H9 (cell line): ENCODE measurements at places on chromosomes 6 and 20. TPM values are rescaled to one million over a fixed set of nuclear protein-coding genes. Genes with fewer than 3 reads are reported as not detected.
A peak's percentile ranks its signal among the peaks of the same experiment; 100 is the strongest.

- H3K27me3 ChIP-seq: no peaks in the 10 kb centered on the region
- H3K27ac ChIP-seq: no peak overlapping the region
- H3K4me3 ChIP-seq: no peak overlapping the region
- no peak for DNase-seq
- H3K4me1 ChIP-seq: no peaks in the 10 kb centered on the region
These were observed 122.1 kb downstream of the LRRC1 start for GRCh38 chr6:53916804-53917463.

GRCh38 chr6:52157301-52157941, 28.8 kb upstream of the IL17A start:
- H3K36me3 ChIP-seq: peaks cover 17% of the 10 kb centered on the region
- no peak overlapping the region for H3K27ac ChIP-seq

DNA sequence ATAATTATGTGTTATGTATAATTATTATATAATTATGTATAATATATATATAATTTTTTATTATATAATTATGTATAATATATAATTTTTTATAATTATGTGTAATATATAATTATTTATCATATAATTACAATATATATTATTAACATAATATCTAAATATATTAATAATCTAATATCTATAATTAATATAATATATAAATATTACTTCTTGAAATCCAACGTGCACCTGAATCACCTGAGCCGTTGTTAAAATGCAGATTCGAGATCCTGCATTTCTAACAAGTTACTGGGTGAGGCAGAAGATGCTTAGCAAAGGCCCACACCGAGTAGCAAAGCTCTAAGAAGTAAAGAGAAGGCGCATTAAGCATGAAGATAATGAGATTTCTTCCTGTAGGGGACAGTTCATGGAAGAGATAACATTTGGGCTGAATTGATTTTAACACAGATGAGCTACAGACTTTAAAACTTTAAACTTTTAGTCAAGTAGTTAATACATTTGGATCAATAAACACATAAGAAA, 406.4 kb upstream of the PLCB4 start:
- H3K4me3 ChIP-seq: no peak overlapping the region
- H3K4me1 ChIP-seq: no peaks in the 10 kb centered on the region
- no peaks in the 10 kb centered on the region for H3K36me3 ChIP-seq
- H3K27me3 ChIP-seq: no peaks in the 10 kb centered on the region
- DNase-seq: no peak
- no peak overlapping the region for H3K27ac ChIP-seq

DNA sequence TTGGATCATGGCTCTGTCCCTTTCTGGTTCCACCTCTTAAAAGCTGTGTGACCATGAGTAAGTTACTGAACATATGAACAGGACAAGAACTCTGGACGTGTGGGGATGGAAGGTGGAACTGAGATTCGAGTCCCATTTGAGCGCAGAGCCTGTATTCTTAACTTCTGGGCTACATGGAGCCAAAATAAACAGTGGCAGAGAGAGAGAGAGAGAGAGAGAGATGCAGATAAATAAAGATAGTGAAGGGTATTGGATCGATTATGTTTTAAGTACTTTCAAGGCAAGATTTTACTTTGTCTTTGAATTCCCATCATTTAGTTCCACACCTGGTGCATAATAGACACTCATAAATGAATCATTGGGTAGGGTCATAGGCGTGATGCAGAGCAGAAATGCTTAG, 39.7 kb downstream of the SLC35D3 start:
- no peaks in the 10 kb centered on the region for H3K36me3 ChIP-seq
- no peak for DNase-seq

GRCh38 chr20:12673352-12673751, 335.4 kb upstream of the SPTLC3 start:
- no peak overlapping the region for H3K4me3 ChIP-seq
- H3K27me3 ChIP-seq: no peaks in the 10 kb centered on the region
- no peaks in the 10 kb centered on the region for H3K4me1 ChIP-seq
- no peaks in the 10 kb centered on the region for H3K36me3 ChIP-seq
- H3K27ac ChIP-seq: no peak overlapping the region

DNA sequence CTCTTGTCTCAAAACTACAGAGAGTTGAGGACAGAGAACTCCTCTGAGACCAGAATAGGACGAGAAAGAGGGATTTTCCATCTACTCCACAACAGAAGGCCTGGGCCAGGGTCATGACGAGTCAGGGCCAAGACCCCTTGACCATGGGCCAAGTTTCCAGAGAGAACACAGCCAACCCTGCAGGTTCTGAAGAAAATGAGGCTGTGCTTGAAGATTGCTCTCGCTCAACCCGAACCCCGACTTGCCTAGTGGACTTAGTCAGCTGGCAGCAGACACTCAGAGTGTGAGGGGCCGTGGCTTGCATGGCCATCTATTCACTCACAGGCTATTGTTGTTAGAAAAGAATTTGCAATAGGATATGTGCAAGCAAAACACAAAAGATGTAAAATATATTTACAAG, 54.5 kb downstream of the TMEM242 start:
- peaks cover 9% of the 10 kb centered on the region for H3K36me3 ChIP-seq
- no peaks in the 10 kb centered on the region for H3K4me1 ChIP-seq
- peak; percentile 16 for DNase-seq
- H3K4me3 ChIP-seq: no peak overlapping the region

GRCh38 chr6:71114986-71115385, 158.1 kb upstream of the B3GAT2 start:
- H3K4me3 ChIP-seq: no peak overlapping the region
- no peaks in the 10 kb centered on the region for H3K36me3 ChIP-seq
- DNase-seq: no peak
- H3K27ac ChIP-seq: no peak overlapping the region

GRCh38 chr6:105733556-105734162, 330.8 kb upstream of the PREP start:
- H3K27me3 ChIP-seq: no peaks in the 10 kb centered on the region
- no peaks in the 10 kb centered on the region; the same call in 1 of the 2 replicates for H3K36me3 ChIP-seq
- H3K4me1 ChIP-seq: no peaks in the 10 kb centered on the region
- no peak overlapping the region for H3K27ac ChIP-seq

GRCh38 chr6:12882761-12883290, 166.3 kb downstream of the PHACTR1 start:
- H3K27ac ChIP-seq: no peak overlapping the region
- H3K27me3 ChIP-seq: no peaks in the 10 kb centered on the region
- H3K4me1 ChIP-seq: peaks cover 5% of the 10 kb centered on the region; the same call in 1 of the 2 replicates
- H3K4me3 ChIP-seq: no peak overlapping the region

- no peaks in the 10 kb centered on the region for H3K27me3 ChIP-seq
- no peak overlapping the region for H3K27ac ChIP-seq
- H3K4me3 ChIP-seq: no peak overlapping the region
- H3K36me3 ChIP-seq: peaks cover 8% of the 10 kb centered on the region
- H3K4me1 ChIP-seq: no peaks in the 10 kb centered on the region
These were observed 60.5 kb downstream of the CYB5R4 start for GRCh38 chr6:83920017-83920416.

- H3K4me1 ChIP-seq: no peaks in the 10 kb centered on the region
- H3K4me3 ChIP-seq: no peak overlapping the region
- no peak overlapping the region for H3K27ac ChIP-seq
- H3K36me3 ChIP-seq: peaks cover 4% of the 10 kb centered on the region
- no peaks in the 10 kb centered on the region for H3K27me3 ChIP-seq
These were observed 658.2 kb downstream of the HACE1 start for GRCh38 chr6:104201557-104201956.

GRCh38 chr6:32196682-32197616, 4.5 kb upstream of the GPSM3 start:
- no peaks in the 10 kb centered on the region for H3K27me3 ChIP-seq
- H3K36me3 ChIP-seq: no peaks in the 10 kb centered on the region
- peak overlapping the region; percentile 96 for H3K4me3 ChIP-seq
- H3K4me1 ChIP-seq: peaks cover 3% of the 10 kb centered on the region

DNA sequence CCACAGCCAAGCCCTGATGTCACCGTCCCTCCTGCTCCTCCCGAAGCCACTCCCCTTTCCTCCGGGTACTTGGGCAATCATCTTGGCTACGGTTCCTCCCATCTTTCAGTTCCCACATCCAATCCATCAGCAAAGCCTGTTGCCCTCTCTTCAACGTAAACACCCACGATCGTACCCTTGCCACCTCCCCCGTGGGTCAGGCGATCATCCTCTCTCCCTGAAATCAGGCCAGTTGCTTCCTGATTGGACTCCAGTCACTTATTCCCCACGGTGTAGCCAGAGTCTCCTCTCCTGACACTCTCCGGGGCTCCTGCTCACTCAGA, 44.5 kb downstream of the SULF2 start:
- peaks cover 3% of the 10 kb centered on the region; the same call in 1 of the 2 replicates for H3K36me3 ChIP-seq
- no peak overlapping the region for H3K4me3 ChIP-seq
- peak; percentile 47 for DNase-seq
- no peak overlapping the region for H3K27ac ChIP-seq
- no peaks in the 10 kb centered on the region for H3K27me3 ChIP-seq
- no peaks in the 10 kb centered on the region for H3K4me1 ChIP-seq

- no peak overlapping the region for H3K27ac ChIP-seq
- no peaks in the 10 kb centered on the region for H3K4me1 ChIP-seq
- no peaks in the 10 kb centered on the region; the same call in 1 of the 2 replicates for H3K27me3 ChIP-seq
These were observed 401.8 kb downstream of the PREX1 start for GRCh38 chr20:48425817-48426612.

GRCh38 chr6:113209315-113209714, 647.8 kb upstream of the MARCKS start:
- no peaks in the 10 kb centered on the region for H3K27me3 ChIP-seq
- DNase-seq: no peak
- no peaks in the 10 kb centered on the region for H3K4me1 ChIP-seq
- no peaks in the 10 kb centered on the region for H3K36me3 ChIP-seq
- H3K27ac ChIP-seq: no peak overlapping the region

GRCh38 chr6:108561742-108562502, 1.2 kb downstream of the FOXO3 start:
- peaks cover 3% of the 10 kb centered on the region; the same call in 1 of the 3 replicates for H3K36me3 ChIP-seq
- no peaks in the 10 kb centered on the region for H3K4me1 ChIP-seq
- H3K27me3 ChIP-seq: peaks cover 3% of the 10 kb centered on the region; the same call in 1 of the 2 replicates
- no peak overlapping the region for H3K27ac ChIP-seq
- peak; percentile 43 for DNase-seq

GRCh38 chr20:275791-276190, 14.8 kb downstream of the C20orf96 start:
- peaks cover 38% of the 10 kb centered on the region for H3K36me3 ChIP-seq
- DNase-seq: no peak
- H3K4me3 ChIP-seq: no peak overlapping the region
- H3K27ac ChIP-seq: no peak overlapping the region

Gene PGBD1
- total RNA-seq: 8.1 and 10.1 TPM in 2 replicates

Gene TAGAP
- not detected in 2 replicates for total RNA-seq

Gene SEL1L2
- not detected in 2 replicates for total RNA-seq

Gene SNTA1
- 9.9 and 10.2 TPM in 2 replicates for total RNA-seq

Gene SYCP2L
- 3.5 and 4.3 TPM in 2 replicates for total RNA-seq

Gene CDK19
- 6.6 and 7.0 TPM in 2 replicates for total RNA-seq

Gene ALDH8A1
- 0.24 TPM in 1 of 2 replicates, not detected in the other for total RNA-seq

Gene HLA-DRA
- total RNA-seq: 2.8 and 3.1 TPM in 2 replicates

Gene MPIG6B
- total RNA-seq: not detected in 2 replicates

Gene GSTA3
- not detected in 2 replicates for total RNA-seq

Gene EMILIN3
- 5.9 and 6.7 TPM in 2 replicates for total RNA-seq

Gene SRMS
- total RNA-seq: 0.70 and 0.79 TPM in 2 replicates

Gene TBP
- total RNA-seq: 22.6 and 24.3 TPM in 2 replicates
